ENCODE measurements at places on chromosomes 2 and 18. TPM values are rescaled to one million over a fixed set of nuclear protein-coding genes. Genes with fewer than 3 reads are reported as not detected.

The EVX2 gene
- not detected for total RNA-seq

The HRH4 gene
- 0.16 TPM for total RNA-seq

The SPP2 gene
- not detected for total RNA-seq

DNA sequence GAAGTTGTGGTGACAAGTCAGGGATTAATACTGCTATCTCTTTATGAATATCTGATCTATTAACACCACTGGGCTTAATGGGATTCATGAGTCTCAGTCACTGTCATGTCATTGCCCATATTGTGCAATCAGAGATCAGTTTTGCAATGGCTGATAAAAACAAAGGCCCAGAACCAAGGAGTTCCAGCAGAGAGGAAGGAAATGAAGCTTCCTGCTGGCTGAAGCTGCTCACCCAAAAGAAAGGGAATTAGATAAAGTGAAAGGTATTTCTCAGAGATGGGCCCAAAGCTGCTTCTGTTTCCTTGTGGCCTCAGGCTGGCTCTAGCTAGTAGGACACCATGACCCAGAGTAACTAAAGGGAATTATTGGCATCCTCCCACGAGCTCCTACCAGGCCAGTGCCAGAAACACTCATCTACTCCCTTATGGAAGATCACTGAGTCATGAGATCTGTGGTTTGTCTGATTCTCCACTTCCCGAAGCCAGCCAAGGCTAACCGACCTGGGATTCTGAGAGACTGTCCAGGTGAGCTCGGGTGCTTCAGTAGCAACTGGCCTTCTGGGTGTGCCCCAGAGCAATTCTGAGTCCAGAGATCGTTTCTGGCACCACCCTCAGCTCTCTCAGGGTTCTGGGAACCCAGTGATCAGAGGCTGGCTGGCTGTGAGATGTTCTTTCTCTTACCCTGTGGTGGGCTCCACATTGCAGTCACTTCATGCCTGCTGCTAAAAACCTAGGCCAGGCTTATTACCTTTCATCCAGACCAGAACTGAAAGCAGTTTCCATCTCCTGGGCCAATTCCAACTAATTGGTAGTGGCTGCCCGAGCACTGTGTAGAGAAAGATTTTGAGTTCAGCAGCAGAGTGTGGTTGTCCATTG, 129.5 kb upstream of the PELI1 start:
- DNase-seq: no peak

- DNase-seq: no peak
These were observed 173.8 kb upstream of the SALL3 start for GRCh38 chr18:78805840-78806239.

DNA sequence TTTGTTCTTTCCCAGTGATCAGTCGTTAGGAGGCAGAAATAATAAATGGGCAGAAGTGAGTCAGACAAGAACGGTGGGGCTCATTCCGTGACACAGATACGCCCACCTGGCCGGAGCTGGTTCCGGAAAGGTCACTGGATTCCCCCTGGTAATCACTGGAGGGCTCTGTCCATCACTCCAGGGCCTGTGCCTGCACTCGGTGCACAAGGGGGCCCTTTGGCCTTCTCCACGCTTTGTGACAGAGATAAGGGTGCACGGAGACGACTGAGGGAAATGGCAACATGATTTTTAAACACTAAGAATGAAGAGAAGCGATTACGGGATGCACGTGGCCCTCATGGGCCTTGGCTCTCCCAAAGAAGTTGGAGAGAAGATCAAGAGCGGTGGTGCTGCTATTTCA, 84.4 kb downstream of the PTGR3 start:
- no peak for DNase-seq

GRCh38 chr2:15732341-15733077, 140.8 kb downstream of the DDX1 start:
- no peak for DNase-seq

- DNase-seq: no peak
These were observed 59.6 kb upstream of the CHN1 start for GRCh38 chr2:175064797-175065196.

- DNase-seq: no peak
These were observed 15.2 kb downstream of the PRELID3A start for GRCh38 chr18:12422936-12423335.

- no peak for DNase-seq
These were observed 90.7 kb upstream of the CTDP1 start for GRCh38 chr18:79588636-79589481.
